ENCODE measurements at places on chromosomes 12 and 14.

- DNase-seq = no peak
Measured at GRCh38 chr12:120085920-120086645, 30.5 kb downstream of the RAB35 start.

GRCh38 chr14:36747411-36748184 is 85.9 kb downstream of the PAX9 start:
- peak; percentile 35 for DNase-seq

- no peak for DNase-seq
Measured at GRCh38 chr12:32178341-32179010, 71.8 kb downstream of the BICD1 start.

GRCh38 chr14:92800525-92800924 is 6.4 kb downstream of the GOLGA5 start:
- DNase-seq = no peak

DNA sequence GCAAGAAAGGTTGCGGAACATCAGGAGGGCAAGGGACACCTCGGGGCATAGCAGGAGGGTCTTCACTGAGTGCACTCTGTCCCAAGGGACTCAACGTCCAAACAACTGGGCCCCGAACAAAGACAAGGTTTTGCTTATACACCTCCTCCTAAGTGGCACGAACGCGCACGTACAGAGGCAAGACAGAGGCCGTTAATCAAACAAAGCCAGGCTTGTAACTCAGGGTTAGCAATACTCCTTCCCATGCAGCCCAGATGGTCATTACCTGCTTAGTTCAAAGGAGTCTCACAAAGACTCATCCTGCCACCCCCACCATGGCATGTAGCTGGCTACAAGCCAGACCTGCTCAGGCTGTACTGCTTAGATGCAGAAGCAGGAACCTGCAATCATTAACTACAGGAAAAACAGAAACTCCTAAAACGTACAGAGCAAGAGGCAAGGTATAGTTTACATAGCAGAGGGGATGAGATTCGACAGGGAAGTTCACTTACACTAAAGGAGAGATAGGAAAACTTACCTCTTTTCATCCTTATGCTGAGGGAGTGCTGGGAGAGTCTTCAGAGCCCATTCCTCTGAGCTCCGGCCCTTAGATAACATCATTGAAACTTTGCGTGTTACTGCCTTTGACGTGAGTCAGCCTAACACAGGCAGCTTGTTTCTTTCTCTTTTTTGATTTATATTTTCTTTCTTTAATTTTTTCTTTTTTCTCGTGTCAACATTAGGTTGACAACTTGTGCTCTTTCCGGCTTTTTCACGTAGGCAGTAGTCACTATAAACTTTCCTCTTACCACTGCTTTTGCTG is 1319.1 kb downstream of the TMEM121 start:
- DNase-seq = no peak

GRCh38 chr12:124661341-124661740 is 93.9 kb upstream of the NCOR2 start:
- no peak for DNase-seq

DNA sequence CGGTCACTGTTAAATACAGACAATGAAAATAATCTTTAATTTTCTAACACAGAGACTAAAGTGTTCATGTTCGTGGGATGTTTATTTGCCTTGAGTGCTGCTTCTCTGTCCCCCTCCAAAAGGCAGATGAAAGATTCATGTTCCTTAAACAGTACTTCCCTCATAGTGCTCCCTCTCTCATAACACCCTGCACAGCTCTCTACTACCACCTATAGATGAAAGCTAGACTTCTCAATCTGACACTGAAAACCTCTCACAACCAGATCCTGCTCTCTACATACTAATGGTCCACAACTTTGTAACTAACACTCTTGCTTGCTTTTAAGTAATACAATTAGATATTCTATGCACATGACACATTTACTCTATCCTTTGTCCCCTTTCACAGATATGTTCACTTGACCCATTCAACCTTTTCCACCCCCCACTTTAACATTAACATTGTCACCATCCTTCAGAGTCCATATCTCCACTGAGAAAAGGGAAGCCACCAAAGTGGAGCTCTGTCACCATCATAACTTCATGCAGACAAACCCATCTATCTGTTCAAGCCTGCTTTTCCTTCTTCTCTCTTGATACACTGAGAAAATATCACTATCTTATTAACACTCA is 266.4 kb upstream of the USP15 start:
- DNase-seq = peak; percentile 8

GRCh38 chr14:51653775-51654532 is 2.2 kb downstream of the FRMD6 start:
- DNase-seq = no peak

DNA sequence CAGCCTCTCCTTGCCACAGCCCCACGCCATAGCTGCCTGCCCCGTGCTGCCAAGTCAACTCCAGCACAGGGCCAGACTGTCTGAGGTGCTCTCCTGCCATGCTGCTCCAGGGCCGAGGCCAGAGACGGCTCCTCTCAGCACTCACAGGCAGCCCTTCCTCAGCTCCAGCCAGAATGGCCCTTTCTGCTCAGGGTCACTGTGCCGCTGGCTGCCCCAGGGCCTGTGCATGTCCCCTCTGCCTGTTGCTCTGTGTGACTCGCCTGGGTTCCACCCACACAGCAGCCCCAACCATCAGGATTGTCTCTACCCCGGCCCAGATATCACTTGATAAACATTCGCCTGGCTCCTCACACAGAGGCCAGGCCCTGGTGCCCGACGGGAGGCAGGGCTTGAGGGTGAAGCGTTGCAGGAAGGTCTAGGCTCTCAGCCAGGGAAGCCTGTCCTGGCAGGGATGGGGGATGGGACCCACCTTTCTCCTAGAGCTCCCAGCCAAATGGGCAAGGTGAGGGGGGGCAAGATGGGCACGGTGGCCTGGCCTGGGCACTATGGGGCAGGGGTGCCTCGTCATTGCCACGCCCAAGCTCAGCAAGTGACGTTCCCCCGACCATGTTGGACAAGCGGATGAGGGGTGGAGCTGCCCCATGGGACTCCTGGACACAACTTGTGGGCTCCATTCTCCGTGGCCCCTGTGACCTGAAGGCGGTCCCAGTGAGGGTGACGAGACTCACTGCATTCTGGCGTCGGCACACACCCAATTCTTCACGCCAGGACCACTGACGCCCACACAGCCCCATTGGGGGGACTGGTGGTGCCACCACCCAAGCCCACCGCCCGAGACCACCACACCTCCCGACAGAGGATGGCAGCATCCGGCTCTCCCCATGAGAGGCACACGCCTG is 27.4 kb upstream of the BTBD6 start:
- no peak for DNase-seq

- peak; percentile 61 for DNase-seq
Measured at GRCh38 chr12:116703214-116703795, 34.6 kb downstream of the SPRING1 start.

- peak; percentile 54 for DNase-seq
Measured at GRCh38 chr12:65602610-65603295, 221.5 kb upstream of the HMGA2 start.

- no peak for DNase-seq
Measured at GRCh38 chr14:34465069-34465859, 3.2 kb upstream of the SPTSSA start.

Measured in SHP77 (cell line).